D341Med (cell line): ENCODE measurements at places on chromosomes 7 and 10.

- DNase-seq, result no peak
These were observed 440.7 kb upstream of the AKR1E2 start for GRCh38 chr10:4385231-4385870.

GRCh38 chr7:19701471-19701870 lies 7.4 kb downstream of the POLR1F start:
- DNase-seq, result no peak

- no peak for DNase-seq
These were observed 9.6 kb upstream of the ELN start for GRCh38 chr7:74018246-74018895.

GRCh38 chr7:35280902-35281301 lies 27.0 kb upstream of the TBX20 start:
- DNase-seq, result no peak

GRCh38 chr7:68438016-68438415 lies 1160.3 kb upstream of the AUTS2 start:
- no peak for DNase-seq

- DNase-seq, result peak; percentile 30
These were observed 37.0 kb upstream of the TES start for GRCh38 chr7:116173051-116174028.

DNA sequence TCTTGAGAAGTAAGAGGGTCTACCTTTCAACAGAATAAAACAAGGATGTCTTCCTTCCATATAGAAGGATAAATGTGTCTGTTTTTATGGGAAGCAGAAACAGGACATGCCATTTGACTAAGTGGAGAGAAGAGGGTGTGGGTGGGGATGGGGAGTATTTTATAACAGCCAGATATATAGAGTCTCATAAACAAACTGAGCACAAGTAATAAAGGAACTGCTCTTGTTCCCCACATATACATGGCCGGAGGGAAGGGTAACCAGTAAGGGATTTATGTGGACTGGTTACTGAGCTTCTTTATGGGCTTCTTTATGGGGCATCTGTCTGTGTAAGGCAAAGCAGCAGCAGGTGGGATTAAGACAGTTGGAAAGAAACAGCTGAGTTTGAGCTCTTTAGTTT lies 558.1 kb downstream of the REEP3 start:
- no peak for DNase-seq

GRCh38 chr10:29244978-29245377 lies 43.9 kb upstream of the LYZL1 start:
- no peak for DNase-seq

DNA sequence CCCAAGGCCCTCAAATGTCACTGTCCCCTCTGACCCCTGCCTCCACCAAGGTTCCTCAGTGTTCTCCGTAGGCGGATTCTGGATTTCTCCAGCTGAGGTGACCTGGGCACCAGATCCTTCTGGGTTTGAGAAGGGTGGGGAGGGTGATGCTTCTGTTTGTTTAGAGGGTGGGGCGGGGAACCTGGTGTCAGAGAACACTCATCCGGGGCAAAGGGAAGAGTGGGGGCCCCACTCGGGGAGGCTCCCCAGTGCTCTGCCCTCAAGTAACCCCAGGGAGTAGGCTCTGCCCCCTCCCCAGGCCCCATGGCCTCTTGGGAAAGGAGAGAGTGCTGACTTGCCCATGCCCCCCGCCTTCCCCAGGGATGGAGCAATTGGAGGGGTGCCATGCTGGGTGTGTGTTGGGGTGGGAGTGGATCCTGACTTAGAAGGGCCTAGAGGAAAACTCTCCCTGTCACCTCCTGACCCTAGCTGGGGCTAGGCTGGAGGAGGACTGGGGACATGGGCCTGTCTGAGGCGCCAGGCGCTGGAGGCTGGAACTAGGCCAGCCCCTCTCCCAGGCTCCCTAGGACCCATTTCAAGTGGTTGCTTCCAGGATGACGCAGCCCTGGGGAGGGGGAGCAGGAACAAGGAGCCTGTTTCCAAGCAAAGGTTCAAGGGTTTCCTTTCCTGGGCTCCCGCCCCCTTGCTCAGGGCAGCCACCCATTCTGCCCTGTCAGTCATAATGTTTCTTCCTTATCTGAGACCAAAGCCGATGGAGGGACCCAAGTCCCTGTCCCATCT lies 27.9 kb downstream of the KAZALD1 start:
- no peak for DNase-seq

DNA sequence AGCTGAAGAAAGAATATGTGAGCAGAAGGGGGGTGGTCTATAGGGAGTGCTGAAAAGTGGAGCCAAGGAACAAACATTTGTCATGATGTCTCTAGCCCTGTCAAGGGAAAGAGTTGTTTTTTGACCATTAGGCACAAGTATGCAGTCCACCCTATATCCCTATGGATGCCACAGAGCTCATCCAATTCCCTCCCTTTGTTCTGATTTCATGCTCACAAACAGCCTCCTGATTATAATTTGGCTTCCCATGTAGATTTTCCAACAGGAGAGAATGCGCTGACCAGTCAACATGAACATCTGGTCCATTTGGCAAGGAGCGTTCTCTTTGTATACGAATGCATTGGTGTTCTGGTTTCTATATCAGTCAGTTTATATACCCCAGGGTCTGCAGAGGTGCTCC lies 12.1 kb upstream of the CEP41 start:
- no peak for DNase-seq

DNA sequence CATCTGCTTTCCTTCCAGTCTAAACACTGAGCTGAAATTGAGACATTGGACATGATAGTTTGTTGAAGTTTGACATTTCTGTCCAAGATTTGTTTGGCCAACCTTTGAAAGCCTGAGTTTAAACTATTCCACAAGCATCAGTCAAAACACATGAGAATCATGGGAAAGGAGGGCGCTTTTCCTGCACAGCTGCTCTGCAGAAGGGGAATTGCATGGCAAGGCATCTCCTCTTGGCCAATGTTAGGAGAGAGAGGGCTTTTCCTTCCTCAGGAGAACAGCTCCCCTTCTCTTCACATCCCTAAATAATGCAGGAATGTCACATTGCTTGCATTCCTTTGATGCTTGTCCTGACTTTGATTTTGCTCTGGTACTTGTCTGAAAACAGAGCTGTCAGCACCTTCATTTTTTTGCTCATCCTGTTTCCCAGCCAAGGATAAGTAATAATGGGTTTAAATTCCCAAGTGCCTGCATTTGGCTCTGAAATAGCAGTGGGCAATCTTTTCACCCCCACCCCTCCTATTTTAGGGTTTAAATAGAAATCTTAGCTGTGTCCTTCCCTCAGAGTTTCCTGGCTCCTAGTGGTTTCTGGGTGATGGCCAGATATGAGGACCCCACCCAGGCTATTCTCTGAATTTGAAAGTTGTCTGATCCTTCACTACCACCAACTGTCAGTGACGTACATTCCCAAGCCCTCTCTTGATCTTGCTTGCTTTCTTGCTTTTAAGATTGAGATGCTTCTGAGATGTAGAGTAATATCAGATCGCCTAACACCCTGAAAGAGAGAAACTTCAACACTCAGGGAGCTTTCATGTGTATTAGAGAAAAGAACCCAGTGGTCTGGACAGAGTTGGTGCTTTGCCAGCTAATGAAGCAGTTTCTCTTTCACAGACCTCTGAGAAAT lies 75.2 kb upstream of the NPVF start:
- no peak for DNase-seq

DNA sequence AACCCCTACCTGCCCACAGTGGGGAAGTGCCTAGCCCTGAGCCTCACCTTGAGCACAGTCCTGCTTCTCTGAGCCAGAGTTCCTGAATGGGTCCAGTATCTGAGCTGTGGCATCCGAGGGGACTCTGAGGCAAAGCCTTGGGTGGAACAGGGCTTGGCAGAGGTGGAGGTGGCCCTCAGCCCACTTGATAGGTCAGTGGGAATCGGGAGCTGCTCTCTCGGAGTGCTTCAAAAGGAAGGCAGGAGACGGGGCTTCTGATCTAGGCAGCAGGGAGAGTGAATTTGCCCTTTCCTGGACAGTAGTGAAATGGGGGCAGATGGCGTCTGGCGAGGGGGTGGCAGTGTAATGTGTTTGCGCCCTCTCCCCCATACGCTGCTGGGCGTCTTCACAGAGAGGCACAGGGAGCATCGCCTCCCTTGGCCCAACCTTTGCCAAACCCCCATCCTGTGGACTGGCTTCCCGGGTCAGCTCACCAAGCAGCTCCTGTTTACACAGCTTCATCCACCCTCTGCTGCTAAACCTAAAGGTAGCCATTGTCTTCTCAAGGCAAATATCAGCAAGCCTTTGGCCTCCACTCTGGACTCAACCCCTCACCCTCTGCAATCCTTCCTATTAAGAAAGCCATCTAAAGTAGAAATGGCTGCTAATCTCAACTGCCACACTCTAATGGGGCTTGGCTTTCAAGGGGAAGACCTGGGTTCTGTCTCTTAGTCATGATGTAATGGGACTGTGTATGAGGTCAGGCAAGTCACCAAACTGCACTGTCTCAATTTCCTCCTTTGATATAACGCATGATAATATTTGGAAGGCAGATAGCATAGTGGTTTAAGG lies 21.1 kb upstream of the VDAC2 start:
- no peak for DNase-seq

- no peak for DNase-seq
These were observed 117.9 kb upstream of the PRR15 start for GRCh38 chr7:29445736-29446135.

DNA sequence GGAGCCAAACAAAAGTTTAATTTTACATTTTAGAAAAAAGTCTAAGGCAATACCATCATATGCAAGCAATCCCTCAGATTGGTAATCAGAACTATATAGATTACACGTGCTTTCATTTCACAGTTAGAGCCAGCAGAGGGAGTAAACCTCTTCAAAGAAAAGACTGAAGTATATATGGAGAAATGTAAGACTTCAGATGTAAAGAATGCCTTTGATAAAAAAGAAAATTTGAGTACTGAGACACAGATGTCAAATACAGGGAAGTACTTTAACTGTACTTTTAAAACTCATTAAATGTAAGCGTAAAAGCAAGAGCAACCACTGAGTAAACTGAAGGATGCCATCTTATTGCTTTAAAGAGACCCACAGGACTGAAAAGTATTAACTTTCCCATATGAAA lies 101.4 kb upstream of the FAM133B start:
- no peak for DNase-seq

DNA sequence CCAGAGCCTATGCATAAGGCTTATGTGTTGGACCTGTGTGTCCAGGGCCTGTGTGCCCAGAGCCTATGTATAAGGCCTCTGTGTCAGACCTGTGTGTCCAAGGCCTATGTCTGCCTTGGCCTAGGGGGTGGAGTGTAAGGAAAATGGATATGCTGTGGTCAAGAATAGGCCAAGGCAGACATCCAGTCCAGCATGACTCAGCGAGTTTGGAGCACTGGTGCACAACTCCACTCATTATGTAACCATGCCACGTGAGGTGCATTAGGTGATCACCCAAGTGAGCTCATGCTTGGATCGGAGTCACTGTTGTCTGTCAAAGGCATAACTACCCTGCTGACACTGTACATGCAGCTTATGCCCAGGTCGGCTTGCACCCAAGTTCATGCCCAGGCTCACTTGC lies 238.9 kb downstream of the CACNA2D1 start:
- no peak for DNase-seq

DNA sequence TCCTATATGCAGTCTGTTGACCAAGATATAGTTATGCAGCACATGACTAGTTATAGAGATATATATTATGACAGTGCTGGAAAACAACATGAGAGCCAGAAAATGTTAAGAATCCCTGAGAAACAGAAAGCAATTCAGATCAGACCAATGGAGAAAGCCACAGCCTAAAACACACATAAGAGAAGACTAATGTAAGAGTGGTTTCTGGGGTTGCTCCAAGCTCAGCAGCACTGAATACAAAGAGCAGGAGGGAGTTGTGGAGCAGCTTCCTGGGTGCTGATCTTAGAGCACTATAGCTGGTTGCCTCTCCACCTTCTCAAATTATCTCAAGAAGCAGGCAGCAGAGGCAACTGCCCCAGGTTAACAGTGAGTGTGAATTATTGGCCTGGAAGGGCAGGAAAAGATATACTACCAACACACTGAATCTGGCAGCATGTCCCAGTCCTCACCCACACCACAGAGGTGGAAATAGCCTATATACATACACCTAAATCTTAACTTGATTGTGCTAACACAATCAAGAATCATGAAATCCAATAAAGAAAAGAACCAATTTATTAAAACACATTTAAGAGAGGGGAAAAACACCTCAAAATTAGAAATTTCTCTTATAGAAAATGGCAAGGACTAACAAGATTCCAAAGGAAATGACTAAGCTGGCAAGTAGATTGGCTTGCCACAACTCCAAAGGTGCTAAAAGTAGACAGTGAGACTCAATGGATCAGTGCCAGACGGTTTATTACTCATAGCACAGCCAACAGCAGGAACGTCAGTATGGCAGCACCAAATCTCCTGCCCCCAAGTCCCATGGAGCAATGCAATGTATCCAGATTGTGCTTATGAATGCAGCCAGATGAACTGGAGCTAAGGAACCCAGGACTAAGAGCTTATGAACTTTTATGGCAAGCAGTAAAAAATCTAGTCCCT lies 5.1 kb downstream of the PTTG1IP2 start:
- DNase-seq, result no peak

- DNase-seq, result peak; percentile 36
These were observed 662 bp downstream of the POLR3A start for GRCh38 chr10:78028438-78029268.

- DNase-seq, result no peak
These were observed 27.7 kb downstream of the PLXNA4 start for GRCh38 chr7:132548489-132549078.

DNA sequence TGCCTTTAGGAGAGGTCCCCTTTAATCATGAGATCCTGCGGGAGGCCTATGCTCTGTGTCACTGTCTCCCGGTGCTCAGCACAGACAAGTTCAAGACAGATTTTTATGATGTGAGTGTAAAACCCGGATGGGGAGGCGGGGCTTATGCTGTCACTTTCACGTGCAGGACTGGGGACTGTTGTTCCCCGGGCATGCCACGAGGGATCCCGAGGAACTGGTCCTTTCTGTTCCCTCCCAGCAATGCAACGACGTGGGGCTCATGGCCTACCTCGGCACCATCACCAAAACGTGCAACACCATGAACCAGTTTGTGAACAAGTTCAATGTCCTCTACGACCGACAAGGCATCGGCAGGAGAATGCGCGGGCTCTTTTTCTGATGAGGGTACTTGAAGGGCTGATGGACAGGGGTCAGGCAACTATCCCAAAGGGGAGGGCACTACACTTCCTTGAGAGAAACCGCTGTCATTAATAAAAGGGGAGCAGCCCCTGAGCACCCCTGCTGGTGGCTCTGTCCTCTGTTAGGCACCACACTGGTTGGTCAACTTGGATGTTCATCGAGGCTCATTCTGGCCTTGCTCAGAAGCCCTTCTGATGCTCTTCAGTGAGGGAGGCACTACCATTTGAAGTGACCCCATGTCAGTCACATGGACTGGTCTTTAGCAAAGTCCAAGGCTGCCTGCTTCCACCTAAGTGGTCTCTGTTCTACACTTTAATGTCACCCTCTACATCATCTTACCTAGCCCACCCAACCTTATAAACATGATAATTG lies 2.8 kb downstream of the COPS6 start:
- DNase-seq, result no peak

GRCh38 chr10:53977267-53977666 lies 823.8 kb downstream of the PCDH15 start:
- DNase-seq, result no peak

DNA sequence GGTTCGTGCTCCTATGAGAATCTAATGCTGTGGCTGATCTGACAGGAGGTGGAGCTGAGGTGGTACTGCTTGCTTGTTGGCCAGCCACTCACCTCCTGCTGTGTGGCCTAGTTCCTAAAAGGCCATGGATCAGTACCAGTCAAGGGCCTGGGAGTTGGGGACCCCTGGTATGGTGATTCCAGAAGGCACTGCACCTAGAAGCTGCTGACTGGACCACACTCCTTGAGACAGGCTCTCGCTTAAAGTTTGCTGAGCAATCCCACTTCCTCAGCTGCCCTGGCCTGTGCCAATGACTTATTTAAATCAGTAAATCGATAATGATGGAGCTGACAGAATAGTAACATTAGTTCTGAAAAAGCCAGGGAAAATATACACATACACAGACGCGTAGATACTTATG lies 98.6 kb upstream of the LYZL2 start:
- DNase-seq, result no peak
